ENCODE measurements at places on chromosomes 13 and 19. TPM values are rescaled to one million over a fixed set of nuclear protein-coding genes. Genes with fewer than 3 reads are reported as not detected.

- DNase-seq, result no peak
These were observed 23.3 kb downstream of the WTIP start for GRCh38 chr19:34504809-34505291.

- no peak for DNase-seq
These were observed 4.6 kb downstream of the IGFL4 start for GRCh38 chr19:46035986-46036743.

GRCh38 chr19:50449236-50449899 is 16.7 kb downstream of the MYBPC2 start:
- DNase-seq, result no peak

GRCh38 chr13:40492511-40492910 is 173.9 kb downstream of the FOXO1 start:
- DNase-seq, result no peak

DNA sequence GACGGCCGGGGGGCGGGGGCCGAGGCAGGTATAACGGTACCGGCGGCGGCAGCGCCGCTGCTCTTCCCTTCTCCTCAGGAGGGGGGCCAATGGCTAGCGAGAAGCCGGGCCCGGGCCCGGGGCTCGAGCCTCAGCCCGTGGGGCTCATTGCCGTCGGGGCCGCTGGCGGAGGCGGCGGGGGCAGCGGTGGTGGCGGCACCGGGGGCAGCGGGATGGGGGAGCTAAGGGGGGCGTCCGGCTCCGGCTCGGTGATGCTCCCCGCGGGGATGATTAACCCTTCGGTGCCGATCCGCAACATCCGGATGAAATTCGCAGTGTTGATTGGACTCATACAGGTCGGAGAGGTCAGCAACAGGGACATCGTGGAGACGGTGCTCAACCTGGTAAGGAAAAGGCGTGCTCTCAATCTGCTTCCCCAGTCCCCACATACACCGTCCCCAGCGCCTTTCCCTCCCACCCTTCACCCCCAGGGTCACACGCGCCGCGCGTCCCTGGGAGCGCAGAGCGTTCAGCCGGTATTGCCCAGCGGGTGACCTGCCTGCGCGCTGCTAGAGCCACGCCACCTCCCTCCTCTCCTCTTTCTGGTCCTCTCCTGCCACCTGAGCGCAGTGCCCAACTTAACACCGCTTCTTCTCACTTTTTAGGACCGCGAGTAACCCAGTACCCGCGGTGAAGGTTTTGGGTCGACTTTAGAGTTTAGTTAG is 814 bp downstream of the NBEA start:
- DNase-seq, result peak; percentile 58

DNA sequence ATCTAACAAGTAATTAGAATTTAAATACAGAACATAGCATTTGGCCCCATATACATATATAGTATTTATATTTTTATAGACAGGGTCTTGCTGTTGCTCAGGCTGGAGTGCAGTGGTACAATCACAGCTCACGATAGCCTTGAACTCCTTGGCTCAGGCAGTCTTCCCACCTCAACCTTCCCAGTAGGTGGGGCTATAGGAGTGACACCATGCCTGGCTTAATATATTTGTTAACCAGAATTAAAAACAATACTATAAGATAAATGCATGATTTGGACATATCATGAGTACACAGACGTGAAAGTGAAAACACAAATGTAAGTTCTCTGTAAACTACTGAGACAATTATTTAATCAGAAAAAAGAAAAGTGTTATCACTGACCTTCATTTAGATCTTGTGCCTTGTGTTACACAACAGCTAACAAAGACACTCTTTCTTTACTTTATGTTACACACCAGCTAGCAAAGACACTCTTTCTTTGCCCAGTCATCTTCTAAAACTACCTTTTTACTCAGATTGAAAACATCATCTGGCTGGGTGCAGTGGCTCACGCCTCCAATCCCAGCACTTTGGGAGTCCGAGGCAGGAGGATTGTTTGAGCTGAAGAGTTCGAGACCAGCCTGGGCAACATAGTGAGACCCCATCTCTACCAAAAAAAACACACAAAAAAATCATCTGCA is 22.6 kb downstream of the CARS2 start:
- no peak for DNase-seq

DNA sequence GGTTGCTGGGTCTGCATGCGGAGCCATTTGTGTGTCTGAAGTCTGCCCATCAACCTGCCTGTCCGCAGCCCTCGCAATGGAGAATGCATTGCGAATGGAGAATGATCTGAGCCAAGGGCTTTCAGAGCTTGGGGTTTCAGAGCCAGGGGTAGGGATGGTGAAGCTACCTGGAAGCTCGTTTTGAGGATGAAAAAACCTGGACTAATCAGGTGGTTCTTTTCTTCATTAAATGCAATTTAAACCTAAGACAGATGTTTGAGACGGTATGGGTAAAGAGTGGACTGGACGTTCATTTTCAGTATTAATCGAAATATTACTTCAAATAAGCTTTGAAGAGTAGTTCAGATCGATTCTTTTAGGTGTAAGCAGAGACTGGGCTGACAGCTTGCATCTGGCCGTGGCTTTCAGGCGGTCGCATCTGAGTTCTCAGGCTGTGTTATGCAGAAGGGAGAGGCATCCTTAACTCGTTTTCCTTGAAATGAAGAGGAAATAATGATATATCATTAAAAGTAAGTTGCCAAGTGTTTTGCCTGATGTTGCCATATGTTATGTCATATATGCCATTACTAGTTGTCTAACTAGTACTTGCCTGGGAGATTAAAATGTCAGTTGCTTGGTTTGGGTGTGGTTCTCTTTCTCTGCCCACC is 801 bp downstream of the MCF2L start:
- DNase-seq, result peak; percentile 13

DNA sequence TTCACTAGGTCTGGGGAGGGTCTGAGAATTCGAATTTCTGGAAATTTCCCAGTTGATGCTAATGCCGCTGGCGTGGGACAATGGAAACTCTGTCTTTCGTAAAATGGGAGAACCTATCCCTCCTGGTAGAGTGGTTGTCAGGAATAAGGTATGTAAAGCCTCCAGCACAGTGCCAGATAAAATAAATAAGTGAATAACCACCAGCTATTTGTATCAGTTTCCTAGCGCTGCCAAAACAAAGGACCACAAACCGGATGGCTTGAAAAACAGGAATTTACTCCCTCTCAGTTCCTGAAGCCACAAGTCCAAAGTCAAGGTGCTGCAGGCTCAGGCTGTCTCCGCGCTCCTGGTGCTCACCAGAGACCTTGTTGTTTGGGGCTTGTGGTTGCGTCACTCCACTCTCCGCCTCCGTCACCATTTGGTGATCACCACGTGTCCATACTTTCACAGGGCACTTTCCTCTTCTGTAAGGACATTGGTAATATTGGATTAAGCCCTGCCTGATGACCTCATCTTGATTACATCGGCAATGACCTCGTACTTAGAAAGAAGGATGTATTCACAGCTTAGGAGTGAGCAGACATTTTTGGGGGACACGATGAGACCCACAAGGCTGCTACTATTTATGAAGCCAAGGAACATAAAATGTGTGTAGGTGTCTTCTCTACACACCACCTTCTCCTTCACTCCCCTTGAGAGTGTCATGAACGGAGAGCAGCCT is 428.5 kb downstream of the IRS2 start:
- no peak for DNase-seq

DNA sequence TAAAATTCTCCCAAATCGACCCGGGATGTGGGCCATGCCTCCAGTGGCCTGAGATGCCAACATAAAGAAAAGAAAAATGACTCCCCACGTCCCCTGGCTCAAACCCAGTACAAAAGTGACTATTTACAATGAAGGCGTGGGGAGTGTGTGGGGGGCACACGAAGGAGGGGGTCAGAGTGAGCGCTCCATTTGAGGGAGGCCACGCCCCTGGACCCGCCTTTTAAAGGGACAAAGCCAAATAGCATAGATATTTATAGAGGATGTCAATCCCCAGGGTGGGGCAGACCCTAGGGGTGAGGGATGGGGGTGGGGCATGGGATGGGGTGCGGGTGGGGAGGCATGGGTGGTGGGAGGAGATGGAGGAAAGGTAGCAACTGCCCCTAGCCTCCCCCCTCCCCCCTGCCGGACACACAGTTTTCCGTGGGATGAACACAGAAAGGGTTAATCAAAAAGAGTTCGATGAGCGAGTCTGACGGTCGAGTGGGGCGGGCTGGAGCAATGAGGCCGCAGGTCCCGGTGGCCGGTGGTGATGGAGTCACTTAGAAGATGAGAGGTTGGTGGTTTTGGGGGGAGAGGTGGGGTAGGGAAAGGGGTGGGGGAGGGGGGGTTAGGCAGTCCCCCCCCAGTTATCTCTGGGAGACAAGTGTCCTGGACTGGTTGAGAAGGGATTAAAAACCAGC is 20.1 kb upstream of the NANOS2 start:
- DNase-seq, result no peak

DNA sequence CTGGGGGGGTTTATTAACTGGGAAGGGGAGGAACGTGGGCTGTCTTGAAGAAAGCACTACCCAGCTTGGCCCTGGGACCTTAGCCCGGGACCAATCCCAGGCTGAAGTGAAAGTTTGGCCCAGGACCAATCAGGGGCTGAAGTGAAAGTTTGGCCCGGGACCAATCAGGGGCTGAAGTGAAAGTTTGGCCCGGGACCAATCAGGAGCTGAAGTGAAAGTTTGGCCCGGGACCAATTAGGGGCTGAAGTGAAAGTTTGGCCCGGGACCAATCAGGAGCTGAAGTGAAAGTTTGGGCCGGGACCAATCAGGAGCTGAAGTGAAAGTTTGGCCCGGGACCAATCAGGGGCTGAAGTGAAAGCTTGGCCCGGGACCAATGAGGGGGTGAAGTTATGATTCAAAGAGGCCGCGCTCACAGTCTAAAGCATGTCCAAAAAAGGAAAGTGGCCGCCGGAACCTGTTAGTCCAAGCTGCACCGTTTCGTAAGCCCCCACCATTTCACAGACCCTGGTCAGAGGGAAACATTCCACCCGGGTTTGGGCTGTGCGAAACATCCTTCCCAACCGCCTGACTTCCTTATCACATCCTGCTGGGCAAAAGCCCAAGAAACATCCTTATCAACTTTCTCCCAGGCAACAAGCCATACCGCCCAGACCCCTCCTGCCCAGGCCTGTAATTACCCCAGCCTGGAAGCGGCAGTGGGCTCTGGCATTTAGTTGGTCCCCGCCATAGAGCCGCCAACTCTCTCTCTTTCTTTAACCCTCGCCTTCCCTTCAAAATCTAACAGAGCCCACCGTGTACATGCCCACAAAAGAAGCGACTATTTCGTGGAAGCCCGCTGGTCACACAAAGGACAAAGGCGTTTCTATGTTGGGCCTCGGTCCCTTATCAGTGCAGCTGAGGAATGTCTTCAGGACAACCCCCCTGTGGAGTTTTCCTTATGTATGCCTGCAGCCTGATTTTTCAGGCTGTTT is 1.1 kb downstream of the ZNF850 start:
- DNase-seq, result peak; percentile 75

- DNase-seq, result no peak
These were observed 229.6 kb downstream of the ZIC5 start for GRCh38 chr13:99741960-99742359.

- no peak for DNase-seq
These were observed 2236.5 kb downstream of the PCDH9 start for GRCh38 chr13:64993514-64994164.

- peak; percentile 63 for DNase-seq
These were observed 64.1 kb downstream of the ZNF429 start for GRCh38 chr19:21569494-21569865.

Gene OR7D2
- not detected for total RNA-seq

Gene GRK1
- 0.09 TPM for total RNA-seq

Gene SMIM7
- total RNA-seq, result 71.9 TPM
